NCI-H460 (cell line): ENCODE measurements at places on chromosomes 4 and X. TPM values are rescaled to one million over a fixed set of nuclear protein-coding genes. Genes with fewer than 3 reads are reported as not detected.

TAF7L gene
- not detected in 2 replicates for total RNA-seq

GPC4 gene
- total RNA-seq = not detected in 2 replicates

DCAF12L2 gene
- 1.2 and 1.3 TPM in 2 replicates for total RNA-seq

PDE5A gene
- total RNA-seq = 0.17 and 0.59 TPM in 2 replicates

POU3F4 gene
- total RNA-seq = not detected in 2 replicates

KANTR gene
- 6.4 and 8.0 TPM in 2 replicates for total RNA-seq

EREG gene
- total RNA-seq = 2.7 and 3.8 TPM in 2 replicates

RTL5 gene
- total RNA-seq = 0.37 and 0.46 TPM in 2 replicates

SSX2 gene
- total RNA-seq = not detected in 2 replicates

CT45A3 gene
- total RNA-seq = not detected in 2 replicates

MSX1 gene
- total RNA-seq = 6.3 TPM in 2 replicates

SUPT20HL2 gene
- total RNA-seq = not detected in 2 replicates

ASB5 gene
- total RNA-seq = 0.17 TPM in 1 of 2 replicates, not detected in the other

CXorf58 gene
- total RNA-seq = 0.05 and 0.14 TPM in 2 replicates

MBTPS2 gene
- total RNA-seq = 17.7 and 23.0 TPM in 2 replicates

FHDC1 gene
- total RNA-seq = 3.3 and 3.8 TPM in 2 replicates

NKX3-2 gene
- total RNA-seq = 0.12 and 0.38 TPM in 2 replicates

CCDC149 gene
- total RNA-seq = 2.0 and 2.4 TPM in 2 replicates

P2RY4 gene
- not detected in 2 replicates for total RNA-seq

GYPE gene
- total RNA-seq = 1.3 and 2.3 TPM in 2 replicates

TMPRSS11A gene
- total RNA-seq = not detected in 2 replicates

TEX13D gene
- total RNA-seq = not detected in 2 replicates

MAGEA1 gene
- 64.2 and 68.8 TPM in 2 replicates for total RNA-seq

POLN gene
- total RNA-seq = 0.50 and 0.75 TPM in 2 replicates

P2RY10 gene
- total RNA-seq = not detected in 2 replicates

CFAP299 gene
- total RNA-seq = not detected in 2 replicates

ABCB7 gene
- total RNA-seq = 35.6 and 35.8 TPM in 2 replicates

PAGE1 gene
- total RNA-seq = not detected in 2 replicates

PF4V1 gene
- total RNA-seq = 0.27 TPM in 1 of 2 replicates, not detected in the other

CNGA1 gene
- total RNA-seq = 0.25 and 0.43 TPM in 2 replicates

FAT1 gene
- total RNA-seq = 83.1 and 87.5 TPM in 2 replicates

FABP2 gene
- total RNA-seq = not detected in 2 replicates

GCNA gene
- 3.6 and 5.3 TPM in 2 replicates for total RNA-seq

CCKAR gene
- not detected in 2 replicates for total RNA-seq

MED28 gene
- total RNA-seq = 7.4 and 9.2 TPM in 2 replicates

PRRG3 gene
- not detected in 2 replicates for total RNA-seq

MAGEA12 gene
- not detected in 2 replicates for total RNA-seq

FAM50A gene
- total RNA-seq = 62.2 and 67.5 TPM in 2 replicates

NALF2 gene
- 3.3 and 3.6 TPM in 2 replicates for total RNA-seq

JCHAIN gene
- total RNA-seq = not detected in 2 replicates

SSX2B gene
- total RNA-seq = not detected in 2 replicates

PRR32 gene
- not detected in 2 replicates for total RNA-seq

NUDT11 gene
- total RNA-seq = 29.4 and 30.6 TPM in 2 replicates

ZBTB49 gene
- 1.3 and 2.8 TPM in 2 replicates for total RNA-seq

ADH1B gene
- not detected in 2 replicates for total RNA-seq

TBC1D9 gene
- 7.0 and 7.5 TPM in 2 replicates for total RNA-seq

CORIN gene
- total RNA-seq = 0.12 TPM in 2 replicates

FGD1 gene
- total RNA-seq = 7.9 and 8.7 TPM in 2 replicates

DNAAF6 gene
- not detected in 2 replicates for total RNA-seq

CLIC2 gene
- 6.4 and 8.1 TPM in 2 replicates for total RNA-seq

MAGEC3 gene
- not detected in 2 replicates for total RNA-seq
